ENCODE measurements at places on chromosomes 13 and 19. TPM values are rescaled to one million over a fixed set of nuclear protein-coding genes. Genes with fewer than 3 reads are reported as not detected.

DNA sequence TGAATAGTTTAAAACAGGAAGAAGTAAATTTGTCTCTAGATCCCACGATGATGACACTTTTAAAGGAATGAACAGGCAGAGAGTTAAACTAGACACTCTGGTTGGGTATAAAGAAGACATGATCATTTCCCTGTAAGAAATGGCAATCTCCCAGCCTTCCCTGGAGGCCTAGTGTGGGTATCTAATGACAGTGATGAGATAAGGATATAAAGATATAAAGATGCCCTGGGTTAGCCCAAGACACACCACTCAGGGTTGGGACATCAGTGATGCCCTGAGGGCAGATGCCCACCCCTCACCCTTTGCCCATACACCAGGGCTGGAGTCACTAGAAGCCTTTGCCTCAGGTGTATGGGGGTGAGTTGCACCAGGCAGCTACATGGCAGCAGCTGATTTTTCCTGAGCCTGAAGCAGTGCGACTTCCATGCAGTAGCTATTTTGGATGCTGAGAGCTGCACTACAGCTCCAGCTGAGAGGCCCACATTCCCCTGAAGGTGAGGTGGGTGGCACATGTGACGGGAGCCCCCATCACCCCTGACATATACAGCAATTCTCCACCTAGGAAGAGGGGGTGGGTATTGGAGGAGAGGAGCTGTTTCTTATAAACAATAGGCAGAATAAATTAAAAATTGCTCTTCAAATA is 177.5 kb downstream of the NDFIP2 start:
- DNase-seq, result no peak

The CLDND2 gene
- total RNA-seq, result not detected

The BRCA2 gene
- total RNA-seq, result 0.84 TPM

- no peak for DNase-seq
These were observed 899.5 kb upstream of the SLC10A2 start for GRCh38 chr13:103965506-103966243.

The ZNF85 gene
- total RNA-seq, result 11.6 TPM

DNA sequence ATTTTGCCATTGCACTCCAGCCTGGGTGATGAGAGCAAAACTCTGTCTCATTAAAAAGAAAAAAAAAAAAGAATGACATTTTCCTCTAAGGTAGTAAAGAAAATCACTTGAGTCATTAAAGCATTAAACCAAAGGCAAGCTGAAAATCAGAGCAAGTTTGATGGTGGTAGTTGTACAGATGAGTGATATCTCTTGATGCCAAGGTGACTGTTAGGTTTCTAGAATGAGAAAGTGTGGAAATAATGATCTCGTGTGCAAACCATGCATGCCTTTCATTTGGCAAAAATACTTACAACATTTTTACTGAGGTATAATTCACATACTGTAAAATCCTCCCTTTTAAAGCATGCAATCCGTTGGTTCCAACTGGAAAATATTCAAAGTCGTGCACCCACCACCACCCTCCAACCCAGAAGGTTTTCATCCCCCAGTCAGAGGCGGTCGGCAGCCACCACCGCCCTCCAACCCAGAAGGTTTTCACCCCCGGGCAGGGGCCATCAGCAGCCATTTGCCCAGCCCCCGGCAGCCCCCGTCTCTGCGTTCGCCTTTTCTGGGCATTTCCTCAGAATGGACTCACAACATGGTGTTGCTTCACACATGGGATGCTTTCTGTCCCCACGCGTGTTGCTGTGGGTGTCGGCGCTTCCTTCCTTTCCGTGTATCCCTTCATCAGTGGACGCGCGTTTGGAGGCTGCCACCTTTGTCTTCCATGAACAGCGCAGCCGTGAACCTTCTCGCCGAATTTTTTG is 90.2 kb downstream of the ATP11A start:
- no peak for DNase-seq

The STOML3 gene
- total RNA-seq, result not detected

DNA sequence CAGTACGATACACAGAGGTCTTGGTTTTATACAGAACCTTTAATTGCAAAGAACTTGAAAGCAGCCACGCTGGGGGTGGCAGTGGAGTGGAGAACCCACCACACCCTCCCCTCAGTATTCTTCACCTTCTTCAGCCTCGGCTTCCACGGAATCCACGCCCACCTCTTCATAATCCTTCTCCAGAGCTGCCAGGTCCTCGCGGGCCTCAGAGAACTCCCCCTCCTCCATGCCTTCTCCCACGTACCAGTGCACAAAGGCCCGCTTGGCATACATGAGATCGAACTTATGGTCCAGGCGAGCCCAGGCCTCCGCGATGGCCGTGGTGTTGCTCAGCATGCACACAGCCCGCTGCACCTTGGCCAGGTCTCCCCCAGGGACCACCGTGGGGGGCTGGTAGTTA is 7.9 kb downstream of the TUBA3C start:
- no peak for DNase-seq
